ENCODE measurements at places on chromosomes 5 and 9.

DNA sequence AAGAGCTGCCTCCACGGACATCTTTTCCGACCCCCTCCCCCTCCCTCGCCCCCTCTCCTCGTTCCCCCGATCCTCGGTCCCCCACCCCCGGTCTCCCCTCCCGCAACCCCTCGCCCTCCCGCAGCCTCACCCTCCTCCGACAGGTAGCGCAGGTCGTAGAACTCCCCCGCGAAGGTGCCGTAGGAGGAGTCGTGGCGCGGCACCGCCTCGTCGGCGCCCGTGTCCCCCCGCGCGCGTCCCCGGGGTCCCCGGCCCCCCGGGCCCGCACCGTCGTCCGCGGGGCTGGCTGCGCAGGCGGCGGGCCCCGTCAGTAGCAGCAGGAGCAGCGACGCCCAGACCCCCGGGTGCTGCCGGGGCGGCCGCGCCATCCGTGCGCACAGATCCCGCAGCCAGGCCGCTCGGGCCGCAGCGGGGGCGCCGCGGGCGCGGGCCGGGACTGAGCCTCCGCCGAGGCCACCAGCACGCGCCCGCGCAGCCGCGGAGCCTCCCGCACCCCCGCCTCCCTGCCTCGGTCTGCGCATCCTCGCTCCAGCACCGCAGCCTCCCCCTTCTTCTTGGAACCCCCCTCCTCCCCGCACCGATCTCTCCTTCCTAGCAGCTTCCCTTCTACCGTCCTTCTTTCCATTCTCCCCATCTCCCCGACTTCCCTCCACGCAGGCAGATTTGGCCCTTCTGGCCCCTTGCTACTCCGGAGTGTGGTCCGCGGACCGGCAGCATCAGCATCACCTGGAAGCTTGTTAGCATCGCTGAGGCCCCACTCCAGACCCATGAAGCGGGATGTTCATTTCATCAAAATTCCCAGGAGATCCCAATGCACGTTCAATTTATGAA, at the start of gene FRRS1L:
Gene FRRS1L, minus strand, starts transcription at position 479 of the 831 bp plus-strand sequence. Its CDS starts 111 bp downstream, at position 368.
- DNase-seq, result no peak

DNA sequence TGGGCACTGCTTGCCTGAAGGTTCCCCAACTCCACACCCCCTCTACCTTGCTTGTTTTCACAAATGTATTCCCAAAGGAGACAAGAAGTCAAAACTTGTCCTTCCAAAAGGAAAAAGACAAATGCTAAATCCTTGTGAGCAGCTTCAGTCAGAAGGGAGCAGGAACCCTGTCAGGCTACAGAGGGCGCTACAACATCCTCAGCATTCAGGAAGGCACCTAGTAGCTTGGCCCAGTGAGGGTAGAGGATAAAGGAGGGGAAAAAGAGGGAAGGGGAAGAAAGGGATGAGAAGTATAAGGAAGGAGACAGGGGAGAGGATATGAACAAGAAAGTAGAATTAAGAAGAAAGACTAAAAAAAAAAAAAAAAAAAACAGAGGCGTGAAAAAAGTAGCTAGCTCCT, 97.5 kb downstream of the MLLT3 start:
- no peak for DNase-seq

- no peak for DNase-seq
Observed at GRCh38 chr9:100761276-100761802, 183.5 kb downstream of the CAVIN4 start.

GRCh38 chr5:102554728-102555127, 55.9 kb upstream of the SLCO6A1 start:
- no peak for DNase-seq

- no peak for DNase-seq
Observed at GRCh38 chr5:142235050-142235797, 89.6 kb downstream of the SPRY4 start.

- DNase-seq, result no peak
Observed at GRCh38 chr5:76415855-76416254, 12.8 kb downstream of the IQGAP2 start.

GRCh38 chr9:122392284-122392683, 21.5 kb downstream of the PTGS1 start:
- no peak for DNase-seq

DNA sequence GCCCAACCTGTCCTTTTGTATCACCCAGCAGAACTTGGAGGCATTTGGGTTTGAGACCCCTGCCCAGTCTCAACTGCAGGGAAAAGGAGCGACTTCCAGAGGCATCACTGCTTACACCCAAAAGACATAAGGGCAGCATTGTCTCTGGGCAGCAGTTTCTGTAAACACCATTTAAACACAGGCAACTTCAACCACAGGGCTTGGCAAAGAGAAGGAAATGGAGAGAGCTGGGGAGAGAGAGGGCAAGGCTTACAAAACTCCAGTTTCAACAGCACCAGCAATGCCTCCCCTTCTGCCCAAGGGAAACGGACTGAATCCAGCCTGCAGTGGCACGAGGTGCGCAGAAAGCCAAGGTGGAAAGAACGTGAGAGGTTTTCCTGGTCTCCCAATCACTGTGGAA, 147.6 kb downstream of the ROR2 start:
- DNase-seq, result no peak

- no peak for DNase-seq
Observed at GRCh38 chr5:135344349-135344748, 54.7 kb downstream of the MACROH2A1 start.

- no peak for DNase-seq
Observed at GRCh38 chr9:126275386-126276001, 51.1 kb upstream of the MVB12B start.

DNA sequence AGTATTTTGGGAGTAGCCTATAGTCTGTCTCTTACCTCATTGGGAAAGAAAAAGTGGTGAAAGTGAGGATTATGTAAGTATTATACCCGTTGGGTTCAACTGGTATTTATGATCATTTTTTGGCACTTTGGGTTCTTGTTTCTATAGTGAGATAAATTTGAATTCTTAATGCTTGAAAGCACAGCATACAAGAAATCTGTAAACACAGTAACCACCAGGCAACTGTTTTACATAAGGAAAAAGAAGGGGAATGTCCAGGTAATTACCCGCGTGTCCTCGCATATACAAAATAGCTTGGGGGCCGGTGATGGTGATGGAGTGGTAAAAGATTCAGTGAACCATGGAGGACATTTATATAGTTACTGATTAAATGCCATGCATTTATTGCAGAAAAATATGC, 60.5 kb downstream of the BASP1 start:
- no peak for DNase-seq

- DNase-seq, result no peak
Observed at GRCh38 chr5:129836321-129836720, 67.9 kb upstream of the CHSY3 start.

- no peak for DNase-seq
Observed at GRCh38 chr5:32687499-32687831, 23.7 kb upstream of the NPR3 start.

DNA sequence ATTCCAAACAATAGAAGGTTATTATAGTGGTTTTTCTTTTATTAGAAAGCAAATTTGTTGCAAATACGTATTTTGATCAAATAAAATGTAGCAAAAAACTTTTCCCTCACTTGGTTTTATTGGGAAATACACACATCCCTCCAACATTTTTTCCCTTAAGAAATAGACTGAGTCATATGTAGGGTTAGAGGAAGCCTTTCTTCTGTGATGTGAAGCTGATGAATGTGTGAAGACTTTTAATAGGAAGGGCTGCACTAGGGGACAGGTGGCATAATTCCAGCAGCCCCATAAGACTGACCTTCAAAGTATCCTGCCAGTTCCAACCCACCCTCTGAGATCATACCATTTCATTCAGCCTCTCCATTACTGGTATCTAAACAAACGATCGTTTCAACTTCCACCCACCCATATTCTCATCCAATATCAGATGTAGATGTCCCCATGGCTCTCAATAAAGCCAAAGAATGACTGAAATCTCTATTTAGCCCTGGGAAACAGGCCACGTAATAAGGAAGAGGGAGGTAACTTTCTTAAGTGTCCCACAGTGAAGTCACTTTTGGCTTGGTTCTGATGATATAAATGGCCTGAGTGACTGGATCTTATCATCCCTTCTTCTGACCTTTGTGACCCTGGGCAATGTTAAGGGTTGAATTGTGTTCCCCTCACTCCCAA, 64.7 kb upstream of the LPAR1 start:
- DNase-seq, result no peak

DNA sequence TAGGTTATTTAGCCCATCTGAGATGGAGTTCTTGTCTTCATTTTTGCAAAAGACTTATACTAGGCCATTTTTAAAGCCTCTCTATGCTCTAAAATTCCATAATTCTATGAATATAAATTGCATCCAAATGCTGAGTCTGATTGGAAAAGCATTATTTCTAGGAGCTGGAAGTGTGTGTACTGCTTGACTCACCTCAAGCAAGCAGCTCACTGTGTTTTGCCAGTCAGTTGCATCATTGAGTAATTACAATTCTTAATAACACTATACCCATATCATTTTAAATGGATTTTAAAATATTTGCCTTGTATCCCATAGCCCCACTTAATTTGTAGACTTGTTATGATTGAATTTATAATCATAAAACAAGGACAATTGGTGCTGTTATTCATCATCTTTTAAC, 161.0 kb downstream of the PAM start:
- DNase-seq, result no peak

DNA sequence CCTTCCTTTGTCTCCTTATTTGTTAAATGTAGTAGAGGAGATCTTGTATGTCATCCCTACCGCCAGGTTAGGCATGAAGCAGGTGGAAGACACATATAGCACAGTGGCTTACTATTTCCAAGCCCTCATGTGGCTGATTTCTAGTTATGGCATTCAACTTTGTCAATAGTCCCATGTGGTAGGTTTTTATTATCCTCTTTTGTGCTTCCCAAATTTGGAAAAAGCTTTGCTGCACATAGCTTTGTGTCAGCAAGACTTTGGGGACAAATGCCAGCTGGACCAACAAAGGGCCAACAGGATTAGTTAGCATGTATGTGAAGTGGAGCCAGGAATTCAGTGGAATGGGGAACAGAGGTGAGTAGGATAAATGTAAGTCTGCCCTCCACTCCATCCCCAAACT, 276.3 kb downstream of the PSAT1 start:
- DNase-seq, result no peak

- DNase-seq, result no peak
Observed at GRCh38 chr5:61631438-61631941, 299.4 kb downstream of the ZSWIM6 start.

- no peak for DNase-seq
Observed at GRCh38 chr5:90356622-90357021, 52.9 kb downstream of the CETN3 start.

GRCh38 chr5:174148721-174149120, 103.2 kb downstream of the NSG2 start:
- DNase-seq, result no peak

DNA sequence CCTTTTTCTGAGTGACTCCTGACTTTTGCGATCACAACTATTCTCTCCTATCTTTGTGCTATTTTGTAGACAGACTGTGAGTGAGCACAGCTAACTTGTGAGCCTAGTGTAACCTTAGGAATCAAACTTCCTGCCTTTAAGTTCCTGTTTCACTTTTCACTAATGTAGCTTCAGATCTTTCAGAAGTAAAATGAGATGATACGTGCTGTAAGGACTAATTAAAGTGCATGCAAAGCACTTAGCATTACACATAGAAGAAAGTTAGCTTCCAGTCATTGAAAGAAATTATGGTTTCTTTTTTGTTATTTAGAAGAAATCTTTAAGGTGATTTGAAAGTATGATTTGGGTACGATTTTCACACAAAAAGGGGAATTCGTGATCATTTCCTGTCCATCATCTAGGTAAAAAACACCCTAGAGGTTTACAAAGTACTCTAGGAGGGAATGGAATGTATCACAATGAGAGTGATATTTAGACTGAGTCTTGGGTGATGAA, 122.7 kb downstream of the ST8SIA4 start:
- no peak for DNase-seq

DNA sequence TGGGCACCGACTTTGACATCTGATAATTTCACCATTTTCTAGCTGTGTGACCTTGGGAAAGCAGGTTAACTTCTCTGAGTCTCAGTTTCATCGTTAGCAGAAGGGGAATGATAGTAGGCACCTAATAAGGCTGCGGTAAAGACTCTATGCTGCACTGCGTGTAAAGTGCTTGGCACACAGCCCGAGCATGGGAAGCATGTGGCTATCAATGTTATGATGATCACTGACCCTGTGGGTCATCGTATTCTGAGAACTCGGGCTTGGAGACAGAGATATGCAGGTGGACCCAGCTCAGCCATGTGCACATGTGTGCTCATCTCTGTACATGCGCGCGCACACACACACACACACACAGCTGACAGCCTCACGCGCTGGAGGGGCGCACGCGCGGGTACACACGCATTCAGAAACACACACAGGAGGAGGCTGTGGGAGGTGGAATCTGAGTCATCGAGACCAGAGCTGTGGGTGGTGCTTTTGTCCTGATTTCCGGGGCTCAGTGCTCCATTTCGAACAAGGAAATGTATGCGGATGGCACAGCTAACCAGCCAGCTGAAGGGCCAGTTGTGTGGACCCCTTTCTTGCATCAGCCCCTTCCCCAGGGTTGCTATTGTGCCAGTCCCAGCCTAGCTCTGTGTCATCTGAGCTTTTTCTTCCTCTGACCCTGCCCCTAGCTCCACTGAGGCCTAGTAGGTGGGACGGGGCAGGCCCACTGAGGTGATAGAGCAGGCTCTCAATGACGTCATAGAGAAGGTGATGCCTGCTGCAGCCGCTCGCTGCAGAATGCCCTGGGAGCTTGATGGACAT, 11.1 kb upstream of the ARAP3 start:
- DNase-seq, result peak; percentile 73

- DNase-seq, result no peak
Observed at GRCh38 chr9:125586172-125586511, 120.9 kb downstream of the MAPKAP1 start.

DNA sequence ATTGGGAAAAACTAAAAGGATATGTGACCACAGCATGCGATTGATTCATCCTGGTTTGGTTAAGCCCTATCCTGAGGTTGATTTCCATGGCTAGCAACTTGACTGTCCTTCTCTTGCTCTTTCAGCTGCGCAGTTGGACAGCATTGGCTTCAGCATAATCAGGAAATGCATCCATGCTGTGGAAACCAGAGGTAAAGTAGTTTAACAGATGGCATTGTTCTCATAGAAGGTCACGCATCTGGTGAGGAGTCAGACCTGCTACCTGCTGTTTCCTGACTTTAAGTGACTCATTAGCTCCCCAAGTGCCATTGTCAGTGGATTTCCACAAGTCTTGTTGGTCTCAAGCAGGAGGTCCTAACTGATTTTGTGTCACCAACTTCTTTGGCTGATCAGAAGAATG, 266.9 kb downstream of the ARHGAP26 start:
- DNase-seq, result no peak

GRCh38 chr5:33501899-33502298, 61.1 kb downstream of the TARS1 start:
- no peak for DNase-seq

- DNase-seq, result no peak
Observed at GRCh38 chr9:11933926-11934325, 759.3 kb upstream of the TYRP1 start.
